ENCODE measurements at places on chromosomes 12 and 14.

DNA sequence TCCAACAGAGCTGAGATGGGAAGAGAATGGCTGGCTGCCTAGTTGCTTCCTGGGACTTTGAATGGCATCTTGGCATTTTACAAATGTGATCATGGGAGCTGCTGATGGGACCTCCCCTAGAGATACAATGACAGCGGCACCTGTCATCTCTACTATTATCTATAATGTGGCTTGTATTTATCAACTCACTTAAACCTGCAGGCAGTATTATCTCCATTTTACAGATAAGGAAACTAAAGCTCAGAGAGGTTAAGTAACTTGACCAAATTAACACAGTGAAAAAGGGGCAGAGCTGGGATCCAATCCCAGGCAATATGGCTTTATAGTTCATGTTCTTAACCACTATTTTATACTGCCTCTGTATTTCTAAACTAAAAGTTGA lies 111.7 kb downstream of the CHST11 start:
- no peak for DNase-seq

GRCh38 chr12:94039914-94040313 lies 108.5 kb upstream of the PLXNC1 start:
- no peak for DNase-seq

DNA sequence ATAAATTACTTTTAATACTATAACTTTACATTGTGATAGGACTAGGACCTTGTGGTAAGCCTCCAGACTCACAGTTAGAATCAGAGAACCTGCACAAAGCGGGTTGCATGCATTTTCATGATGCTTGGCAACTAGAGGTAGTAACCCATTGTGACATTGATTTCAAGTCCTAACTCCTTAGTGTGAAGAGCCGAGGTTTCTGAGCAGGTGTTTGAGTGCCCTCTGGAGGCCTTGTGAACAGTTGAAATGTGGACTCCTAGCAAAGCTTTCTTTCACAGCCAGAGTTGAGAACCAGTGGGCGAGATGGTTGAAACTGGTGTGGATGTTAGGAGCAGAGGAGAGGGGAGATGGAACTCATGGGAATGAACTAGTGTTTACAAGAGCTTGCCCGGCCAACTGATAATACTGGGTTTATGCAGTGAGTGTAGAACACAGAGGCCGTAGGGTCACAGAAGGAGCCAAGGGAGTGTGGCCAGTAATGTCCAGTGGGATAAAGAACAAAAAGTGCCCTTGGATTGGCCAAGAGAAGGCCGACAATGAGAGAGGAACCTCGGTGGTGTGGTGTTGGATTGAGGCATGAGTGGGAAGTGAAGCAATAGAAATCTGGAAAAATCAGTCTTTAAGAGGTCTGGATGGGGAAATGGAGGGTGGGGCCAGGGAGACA lies 10.9 kb downstream of the ZNF664 start:
- DNase-seq: no peak

GRCh38 chr14:60915781-60916180 lies 65.1 kb downstream of the TRMT5 start:
- no peak for DNase-seq

DNA sequence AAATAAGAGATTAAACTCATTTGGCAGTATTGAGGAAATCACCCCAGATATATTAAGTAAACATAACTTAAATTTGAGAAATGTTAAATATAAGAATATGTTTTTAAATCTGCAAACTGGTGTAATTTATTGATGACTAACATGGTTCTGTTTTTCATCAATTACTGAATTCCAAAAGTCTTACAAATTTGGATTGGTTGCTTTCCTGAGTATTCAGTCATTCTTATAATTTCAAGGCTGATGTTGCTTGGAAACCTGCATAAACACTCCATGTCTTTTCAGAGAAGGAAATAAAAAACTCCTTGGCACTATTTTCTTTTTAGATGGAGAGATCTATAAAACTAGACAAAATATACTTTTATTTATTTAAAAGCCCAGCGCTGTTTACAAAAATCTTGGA lies 71.7 kb downstream of the NOVA1 start:
- DNase-seq: no peak

DNA sequence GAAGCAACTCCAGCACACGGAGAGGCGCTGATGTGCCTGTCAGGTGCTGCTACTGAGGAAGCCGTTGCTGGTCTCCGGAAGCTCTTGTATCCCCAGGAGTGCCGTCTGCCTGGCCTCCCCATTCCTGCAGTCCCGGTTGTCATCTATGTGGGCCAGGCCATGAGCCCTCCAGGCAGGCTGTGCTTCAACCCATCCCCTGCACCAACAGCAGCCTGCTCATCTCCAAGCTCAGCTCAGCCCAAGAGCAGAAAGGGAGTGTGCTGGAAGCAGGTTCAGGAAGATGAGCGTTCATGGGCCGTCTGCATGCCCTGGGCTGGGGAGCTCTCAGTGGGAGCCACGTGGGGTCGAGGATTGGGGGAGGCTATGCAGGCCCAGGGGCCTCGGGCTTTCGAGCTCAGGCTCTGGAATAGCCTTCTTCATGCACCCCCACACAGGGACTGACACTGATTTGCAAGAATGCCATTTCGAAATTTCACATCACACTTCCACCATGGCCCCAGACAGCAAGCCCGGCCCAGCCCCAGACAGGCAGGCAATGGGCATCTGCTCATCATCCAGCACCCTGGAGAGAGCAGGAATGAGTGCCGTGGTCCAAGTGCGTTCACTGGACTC lies 164.5 kb downstream of the KIF26A start:
- no peak for DNase-seq

- DNase-seq: no peak
Observed at GRCh38 chr14:25055992-25056687, 6.2 kb upstream of the STXBP6 start.

DNA sequence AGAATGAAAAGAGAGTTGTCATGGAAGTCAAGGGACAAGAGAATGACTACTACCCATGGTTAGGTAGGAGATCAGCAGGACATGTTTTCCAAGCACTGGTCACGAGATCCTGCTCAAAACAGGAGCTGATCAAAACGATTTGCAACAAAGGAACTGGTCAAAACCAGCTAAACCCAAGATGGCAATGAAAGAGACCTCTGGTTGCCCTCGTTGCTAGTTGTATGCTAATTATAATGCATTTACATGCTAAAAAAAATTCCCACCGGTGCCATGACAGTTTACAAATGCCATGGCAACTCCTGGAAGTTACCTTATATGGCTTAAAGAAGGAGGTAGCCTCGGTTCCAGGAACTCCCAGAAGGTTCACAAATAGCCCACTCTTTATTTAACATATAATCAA lies 95.0 kb upstream of the OTX2 start:
- DNase-seq: no peak

DNA sequence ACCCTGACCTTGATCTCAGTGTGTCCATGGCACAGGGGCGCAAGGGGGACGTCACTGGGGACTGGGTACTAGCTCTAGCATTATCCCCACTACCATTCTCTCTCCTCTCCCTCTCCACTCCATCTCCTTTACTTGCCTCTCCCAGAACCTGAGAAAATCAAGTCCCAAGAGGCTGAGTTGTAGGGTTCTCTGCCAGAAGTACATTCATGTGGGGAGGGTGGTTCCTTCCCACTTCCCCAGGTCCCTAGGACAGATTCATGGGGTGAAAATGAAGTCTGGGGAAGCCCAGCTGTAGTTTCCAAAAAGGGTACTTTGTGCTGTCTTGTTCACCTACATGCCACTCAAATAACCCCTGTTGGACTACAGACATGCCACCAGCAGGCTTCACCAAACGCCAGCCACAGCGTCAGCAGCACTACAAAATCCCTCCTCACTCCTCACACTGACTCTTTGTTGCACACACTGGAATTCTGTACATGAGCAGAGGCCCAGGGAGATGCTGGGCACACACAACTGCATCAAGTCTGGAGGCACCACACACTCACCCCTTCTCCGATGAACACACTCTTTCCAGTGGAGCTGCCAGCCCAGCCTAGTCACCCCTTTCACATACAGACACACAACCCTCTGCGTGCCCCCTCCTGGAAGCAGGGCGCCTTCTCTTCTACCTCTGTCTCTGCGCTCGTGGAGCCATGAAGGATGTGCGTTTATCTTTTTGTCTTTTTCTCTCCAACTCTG lies 6.9 kb downstream of the RARG start:
- DNase-seq: no peak

DNA sequence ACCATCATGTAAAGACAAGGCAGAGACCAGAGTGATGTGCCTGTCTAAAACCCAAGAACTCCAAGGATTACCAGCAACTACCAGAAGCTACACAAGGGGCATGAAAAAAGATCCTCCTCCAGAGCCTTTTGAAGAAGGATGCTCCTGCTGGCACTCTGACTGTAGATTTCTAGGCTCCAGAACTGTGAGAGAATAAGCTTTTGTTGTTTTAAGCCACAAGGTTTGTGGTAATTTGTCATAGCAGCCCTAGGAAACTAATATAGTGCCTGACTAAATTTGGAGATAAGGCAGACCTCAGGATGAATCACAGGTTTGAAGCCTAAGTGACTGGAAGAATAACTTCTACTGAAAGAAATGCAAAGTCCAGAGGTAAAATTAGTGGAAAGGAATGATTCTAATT lies 132.9 kb downstream of the CEP83 start:
- no peak for DNase-seq

DNA sequence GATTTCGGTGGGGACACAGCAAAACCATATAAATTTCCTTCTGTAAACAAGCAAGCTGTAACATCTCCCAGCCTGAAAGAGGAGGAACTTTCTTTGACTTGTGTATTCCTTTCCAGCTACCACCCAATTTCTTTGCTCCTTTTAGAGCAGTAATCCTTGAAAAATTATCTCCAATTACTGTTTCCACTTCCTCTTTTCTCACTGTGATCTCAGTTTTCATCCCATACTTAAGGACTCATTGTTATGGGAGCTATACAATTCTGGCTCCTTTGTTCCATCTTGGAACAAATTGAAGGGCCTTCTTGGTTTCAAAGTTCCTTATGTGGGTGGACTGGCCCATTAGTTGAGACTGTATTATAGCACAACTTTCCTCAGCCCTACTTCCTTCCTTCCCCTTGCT lies 152.6 kb downstream of the AKAP6 start:
- no peak for DNase-seq

DNA sequence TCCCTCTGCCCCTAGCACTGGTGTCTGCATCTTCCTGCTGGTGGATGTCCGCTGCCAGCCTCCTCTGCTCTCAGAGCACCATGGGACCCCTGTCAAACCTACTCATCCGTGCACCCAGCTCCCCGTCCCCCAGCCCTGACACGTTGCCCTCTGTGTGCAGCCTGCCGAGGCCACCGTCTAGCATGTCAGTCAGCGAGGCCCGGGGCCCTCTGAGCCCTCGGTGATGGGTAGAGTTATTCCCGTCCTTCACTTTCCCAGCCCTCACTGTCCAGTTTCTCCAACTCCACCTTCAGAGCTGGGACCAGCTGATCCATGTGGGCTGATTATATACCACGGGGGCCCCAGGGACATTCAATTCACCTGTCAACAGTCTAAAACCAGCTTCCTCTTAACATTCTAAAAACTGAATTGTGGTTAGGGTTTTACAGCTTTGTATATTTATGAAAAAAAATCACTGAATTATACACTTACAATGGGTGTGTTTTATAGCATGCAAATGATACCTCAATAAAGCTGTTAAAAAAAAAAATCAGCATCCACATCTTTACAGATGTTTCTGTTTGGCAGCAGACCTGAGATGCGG lies 61.3 kb downstream of the CCDC88C start:
- no peak for DNase-seq

GRCh38 chr14:23670481-23670880 lies 34.3 kb downstream of the DHRS2 start:
- DNase-seq: no peak

DNA sequence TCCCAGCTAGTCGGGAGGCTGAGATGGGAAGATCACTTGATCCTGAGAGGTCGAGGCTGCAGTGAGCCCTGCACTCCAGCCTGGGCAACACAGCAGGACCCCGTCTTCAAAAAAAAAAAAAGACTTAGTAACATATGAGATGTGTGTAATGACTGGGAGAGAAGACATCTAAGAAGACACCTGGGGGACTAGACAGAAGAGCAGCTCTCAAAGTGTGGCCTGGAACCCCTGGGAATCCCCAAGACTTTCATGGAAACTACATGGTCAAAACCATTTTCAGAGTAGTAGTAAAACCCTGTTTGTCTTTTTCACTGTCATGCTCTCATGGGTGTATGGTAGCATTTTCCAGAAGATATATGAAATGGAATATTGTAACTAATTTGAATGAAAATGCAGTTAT lies 45.3 kb downstream of the R3HDM2 start:
- no peak for DNase-seq

GRCh38 chr12:29971446-29971845 lies 187.7 kb upstream of the TMTC1 start:
- no peak for DNase-seq

DNA sequence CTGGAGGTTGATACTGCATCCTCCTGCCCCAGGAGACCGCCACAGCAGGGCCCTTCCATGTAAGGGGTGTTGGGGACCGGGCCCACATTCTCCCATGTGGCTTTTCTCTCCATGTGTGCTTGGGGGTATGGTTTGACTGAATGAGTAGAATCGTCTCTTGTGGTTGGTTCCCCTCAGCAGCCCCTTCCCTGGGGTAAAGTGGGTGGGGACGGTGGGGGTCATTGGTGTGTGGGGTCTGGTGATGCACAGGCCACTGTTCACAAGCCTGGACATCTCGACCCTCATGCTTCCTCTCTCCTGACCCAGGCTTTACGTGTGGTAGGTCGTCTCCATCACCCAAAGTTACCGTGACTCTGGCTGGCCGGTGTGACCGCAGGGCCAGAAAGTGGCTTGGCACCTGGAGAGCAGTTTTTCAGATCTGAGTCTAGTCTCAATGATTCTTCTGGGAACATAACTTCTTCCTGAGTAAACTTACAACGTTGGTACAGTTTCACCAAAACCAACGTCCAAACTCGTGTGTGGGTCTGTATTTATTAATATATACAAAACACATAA lies 17.7 kb downstream of the DCAF4 start:
- no peak for DNase-seq

DNA sequence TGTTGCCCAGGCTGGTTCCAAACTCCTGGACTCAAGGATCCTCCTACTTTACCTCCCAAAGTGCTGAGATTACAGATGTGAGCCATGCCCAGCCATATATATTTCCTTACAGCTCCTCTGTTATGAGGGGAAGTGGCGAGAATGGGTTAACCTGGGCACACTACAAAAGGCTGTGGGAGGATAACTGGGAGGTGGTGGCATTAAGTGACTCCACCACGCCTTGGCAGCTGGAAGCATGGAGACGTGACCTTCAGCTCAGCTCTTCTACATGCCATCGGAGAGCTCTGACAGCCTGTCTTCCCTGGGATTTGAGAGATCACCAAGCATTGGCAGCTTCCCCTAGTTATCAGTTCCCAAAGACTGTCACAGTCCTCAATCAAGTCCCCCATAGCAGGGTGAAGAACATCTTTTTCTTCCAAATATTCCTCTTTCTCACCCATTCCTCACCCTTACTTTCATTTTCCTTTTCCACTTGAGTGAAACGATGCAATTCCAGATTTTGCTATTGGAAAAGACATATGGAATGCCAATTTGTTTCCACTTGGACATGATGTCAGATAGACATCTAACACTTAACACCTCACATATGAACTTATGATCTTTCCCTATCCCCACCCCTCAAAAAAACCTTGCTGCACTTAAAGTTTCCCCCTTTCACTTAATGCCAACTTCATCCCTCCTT lies 48.5 kb downstream of the PHLDA1 start:
- DNase-seq: no peak
